Vagina (tissue), 2 donors: ENCODE measurements at places on chromosomes 2 and 18. TPM values are rescaled to one million over a fixed set of nuclear protein-coding genes. Genes with fewer than 3 reads are reported as not detected.

The ANKRD30BL gene
- 1.2 TPM for total RNA-seq

GRCh38 chr2:240595381-240596079, 9.0 kb downstream of the CAPN10 start:
- no peaks in the 10 kb centered on the region for H3K27me3 ChIP-seq
- no peaks in the 10 kb centered on the region for H3K4me1 ChIP-seq
- DNase-seq = no peak

GRCh38 chr2:100160396-100160795, 18.0 kb upstream of the AFF3 start:
- H3K27me3 ChIP-seq = no peaks in the 10 kb centered on the region
- no peak overlapping the region for H3K27ac ChIP-seq
- H3K4me3 ChIP-seq = no peak overlapping the region
- H3K4me1 ChIP-seq = no peaks in the 10 kb centered on the region
- no peak for DNase-seq

DNA sequence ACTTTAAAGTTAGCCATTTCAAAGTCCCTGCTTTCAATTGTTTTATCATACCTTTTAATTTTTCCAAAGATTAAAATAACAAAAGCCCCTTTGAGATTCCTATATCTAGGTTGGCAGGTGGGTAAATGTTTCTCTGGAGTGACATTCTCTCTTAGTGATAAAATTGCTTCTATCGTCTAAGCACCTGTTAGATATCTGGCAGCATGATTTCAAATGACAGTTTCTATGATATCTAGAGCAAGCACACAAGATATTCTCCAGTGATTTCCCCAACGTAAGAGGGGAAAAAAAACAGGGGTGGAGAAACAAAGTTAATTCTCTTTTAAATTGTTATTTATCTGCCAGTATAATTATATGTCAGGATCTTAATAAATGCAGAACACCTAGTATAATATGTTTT, 610.2 kb downstream of the DSC3 start:
- H3K27ac ChIP-seq = no peak overlapping the region
- H3K4me1 ChIP-seq = no peaks in the 10 kb centered on the region
- H3K4me3 ChIP-seq = no peak overlapping the region
- no peak for DNase-seq

GRCh38 chr2:24456599-24457556, 34.2 kb upstream of the NCOA1 start:
- no peaks in the 10 kb centered on the region for H3K36me3 ChIP-seq
- DNase-seq = no peak
- peak overlapping the region; percentile 60 for H3K27ac ChIP-seq
- H3K27me3 ChIP-seq = no peaks in the 10 kb centered on the region

GRCh38 chr2:215919624-215920243, 93.6 kb downstream of the MREG start:
- no peaks in the 10 kb centered on the region for H3K4me1 ChIP-seq
- H3K27me3 ChIP-seq = no peaks in the 10 kb centered on the region
- H3K4me3 ChIP-seq = no peak overlapping the region
- DNase-seq = no peak
